Adipocyte (in vitro differentiated cells): ENCODE measurements at places on chromosomes 1 and 21.

- no peak for DNase-seq
These were observed 47.8 kb downstream of the UCHL5 start for GRCh38 chr1:193011406-193011805.

- peak; percentile 4 for DNase-seq
These were observed 32.8 kb upstream of the ERG start for GRCh38 chr21:38531039-38531541.

DNA sequence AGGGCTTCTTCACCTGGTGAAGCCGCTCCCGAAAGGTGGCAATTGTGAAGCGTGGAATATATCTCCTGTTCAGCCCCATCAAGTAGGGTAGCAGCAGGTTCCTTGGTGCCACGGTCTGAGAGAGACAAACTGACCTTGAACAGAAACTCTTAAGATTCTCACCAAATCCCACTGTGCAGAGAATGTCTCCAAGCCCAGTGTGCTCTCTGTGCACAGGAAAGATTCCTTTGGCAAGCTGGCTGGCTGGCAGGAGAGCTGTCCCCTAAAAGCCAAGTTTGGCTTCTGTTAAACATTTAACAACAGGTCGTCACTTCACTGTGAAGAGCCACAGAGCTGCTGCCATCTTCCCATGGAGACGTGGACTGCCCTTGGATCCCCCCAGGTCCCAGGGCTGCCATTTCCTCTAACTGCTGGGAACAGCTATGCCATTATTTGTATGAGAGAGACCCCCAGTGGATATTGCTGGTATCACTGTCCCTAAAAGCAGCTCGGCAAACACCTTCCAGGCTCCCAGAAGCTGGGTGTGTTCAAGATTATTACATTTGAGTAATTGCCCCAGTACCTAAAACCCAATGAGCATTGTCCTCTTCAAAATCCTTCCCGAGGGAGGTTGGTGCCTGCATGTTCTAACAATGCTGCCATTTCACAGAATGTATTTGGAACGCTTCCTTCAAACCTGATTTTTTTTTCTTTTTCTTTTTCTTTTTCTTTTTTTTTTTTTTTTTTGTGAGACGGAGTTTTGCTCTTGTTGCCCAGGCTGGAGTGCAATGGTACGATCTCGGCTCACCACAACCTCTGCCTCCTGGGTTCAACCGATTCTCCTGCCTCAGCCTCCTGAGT, 71.8 kb downstream of the CD58 start:
- peak; percentile 89 for DNase-seq

DNA sequence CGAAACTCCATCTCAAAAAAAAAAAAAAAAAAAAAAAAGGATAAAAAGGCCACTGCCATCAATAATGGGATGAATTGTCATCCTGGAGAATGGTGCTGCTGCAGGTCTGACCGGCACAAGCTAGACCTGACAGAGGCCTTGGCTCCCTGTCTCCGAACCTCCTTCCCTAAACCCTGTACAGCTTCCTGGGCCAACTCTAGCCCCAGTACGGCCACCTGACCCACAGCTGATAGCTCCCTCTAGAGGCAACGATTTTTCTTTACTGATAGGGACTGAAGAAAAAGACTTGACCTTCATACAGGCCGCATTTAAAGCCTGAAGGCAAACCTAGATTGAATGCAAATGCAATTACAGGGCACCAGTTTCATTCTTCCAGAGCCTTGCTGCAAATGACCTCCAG, 30.7 kb downstream of the NOL9 start:
- DNase-seq: peak; percentile 59

DNA sequence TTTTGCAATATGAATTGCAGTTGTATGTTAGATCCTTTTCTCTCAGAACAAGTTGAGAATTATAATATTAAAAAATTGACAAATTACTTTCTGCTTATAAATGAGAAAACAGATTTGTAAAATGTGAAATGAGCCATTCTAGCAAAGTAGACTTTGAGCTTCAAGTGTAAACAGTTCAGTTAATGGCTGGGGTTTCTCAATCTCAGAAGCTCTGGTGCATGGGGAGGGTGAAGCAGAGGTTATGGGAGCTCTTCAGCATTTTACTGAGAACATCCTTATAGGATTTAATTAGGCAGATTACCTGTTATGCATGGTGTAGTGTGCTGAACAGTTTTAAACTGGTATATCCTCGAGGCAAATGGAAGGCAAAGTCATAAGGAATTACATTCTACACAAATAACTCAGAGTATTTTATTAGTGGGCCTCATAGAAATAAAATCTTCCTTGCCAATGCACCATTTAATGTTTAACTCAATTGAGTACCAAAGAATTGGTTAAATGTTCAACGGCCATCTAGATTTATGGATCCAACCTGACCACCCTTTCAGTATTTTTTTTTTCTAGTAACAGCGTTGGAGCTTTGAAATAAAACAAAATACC, 1143.6 kb upstream of the ADGRL2 start:
- peak; percentile 9 for DNase-seq

GRCh38 chr1:207565546-207566468, 69.8 kb downstream of the CR1 start:
- peak; percentile 46 for DNase-seq

- no peak for DNase-seq
These were observed 365.2 kb downstream of the DSCAM start for GRCh38 chr21:40481764-40482163.

- DNase-seq: no peak
These were observed 8.2 kb downstream of the HECTD3 start for GRCh38 chr1:45002650-45003645.

DNA sequence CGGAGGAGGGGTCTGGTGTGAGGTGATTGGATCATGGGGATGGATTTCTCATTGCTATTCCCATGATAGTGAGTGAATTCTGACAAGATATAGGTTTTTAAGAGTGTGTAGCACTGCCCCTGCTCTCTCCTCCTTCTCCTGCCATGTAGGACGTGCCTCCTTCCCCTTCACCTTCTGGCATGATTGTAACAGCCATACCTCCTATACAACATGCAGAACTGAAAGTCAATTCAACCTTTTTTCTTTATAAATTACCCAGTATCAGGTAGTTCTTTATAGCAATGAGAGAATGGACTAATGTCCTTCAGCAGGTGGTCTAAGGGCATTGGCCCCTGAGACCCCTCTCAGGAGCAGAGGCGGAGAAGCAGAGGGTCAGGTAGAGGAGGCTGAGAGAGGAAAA, 168.7 kb upstream of the ETV3 start:
- no peak for DNase-seq

DNA sequence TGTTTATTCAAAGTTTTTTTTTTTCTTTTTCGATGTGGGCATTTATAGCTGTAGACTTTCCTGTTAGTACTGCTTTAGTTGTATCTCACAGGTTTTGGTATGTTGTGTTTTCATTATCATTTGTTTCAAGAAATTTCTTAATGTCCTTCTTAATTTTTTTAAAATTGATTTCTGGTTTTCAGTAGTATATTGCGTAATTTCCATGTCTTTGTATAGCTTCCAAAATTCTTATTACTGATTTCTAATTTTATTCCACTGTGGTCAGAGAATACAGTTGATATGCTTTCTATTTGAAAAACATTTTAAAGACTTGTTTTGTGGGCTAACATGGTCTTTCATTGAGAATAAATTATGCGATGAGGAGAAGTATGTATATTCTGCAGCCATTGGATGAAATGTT, 463.2 kb upstream of the B3GALT2 start:
- DNase-seq: no peak

DNA sequence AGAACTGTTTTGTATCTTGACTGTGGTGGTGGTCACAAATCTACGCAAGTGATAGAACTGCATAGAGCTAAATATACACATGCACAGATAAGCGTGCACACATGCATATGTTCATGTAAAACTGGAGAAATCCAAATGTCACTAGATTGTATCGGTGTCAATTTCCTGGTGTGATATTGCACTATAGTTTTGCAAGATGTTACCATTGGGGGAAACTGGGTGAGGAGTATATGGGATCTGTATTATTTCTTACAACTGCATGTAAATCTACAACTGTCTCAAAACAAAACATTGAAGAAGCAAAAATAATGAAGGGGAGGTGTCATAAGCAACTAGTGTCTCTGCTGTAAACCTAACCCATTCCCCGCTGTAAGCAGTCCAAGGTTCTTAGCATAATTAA, 30.2 kb downstream of the FAM163A start:
- no peak for DNase-seq

DNA sequence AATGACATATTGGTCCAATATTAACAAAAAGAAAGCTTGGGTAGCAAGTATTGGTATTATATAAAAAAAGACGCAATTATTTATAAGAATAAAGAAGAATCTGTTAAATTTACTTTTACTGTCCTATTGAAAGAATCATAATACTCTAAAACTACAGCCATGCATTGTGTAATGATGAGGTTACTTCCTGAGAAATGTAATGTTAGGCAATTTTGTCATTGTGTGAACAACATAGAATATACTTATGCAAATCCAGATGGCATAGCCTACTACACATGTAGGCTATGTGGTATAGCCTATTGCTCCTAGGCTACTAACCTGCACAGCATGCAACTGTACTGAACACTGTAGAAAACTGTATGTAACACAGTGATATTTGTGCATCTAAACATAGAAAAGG, 121.2 kb upstream of the PTGFR start:
- DNase-seq: peak; percentile 57

DNA sequence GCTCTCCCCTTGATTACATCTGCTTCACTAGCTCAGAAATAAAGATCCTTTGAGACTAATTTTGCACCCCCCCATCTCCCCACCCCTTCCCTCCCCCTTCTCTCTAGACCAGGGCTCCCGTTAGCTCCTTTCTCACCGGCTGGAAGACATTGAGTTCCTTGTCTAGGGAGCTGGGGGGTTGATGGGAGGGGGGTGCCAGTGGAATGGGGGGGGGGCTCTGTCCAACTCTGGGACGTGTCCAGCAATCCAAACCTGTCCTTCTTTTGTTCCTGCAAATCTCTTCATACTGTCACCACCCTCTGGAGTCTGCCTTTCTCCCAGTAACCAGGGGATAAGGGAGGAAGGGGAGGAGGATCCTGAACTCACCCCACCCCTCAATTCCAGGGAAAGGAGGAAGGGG, 61.9 kb downstream of the RHBG start:
- no peak for DNase-seq

DNA sequence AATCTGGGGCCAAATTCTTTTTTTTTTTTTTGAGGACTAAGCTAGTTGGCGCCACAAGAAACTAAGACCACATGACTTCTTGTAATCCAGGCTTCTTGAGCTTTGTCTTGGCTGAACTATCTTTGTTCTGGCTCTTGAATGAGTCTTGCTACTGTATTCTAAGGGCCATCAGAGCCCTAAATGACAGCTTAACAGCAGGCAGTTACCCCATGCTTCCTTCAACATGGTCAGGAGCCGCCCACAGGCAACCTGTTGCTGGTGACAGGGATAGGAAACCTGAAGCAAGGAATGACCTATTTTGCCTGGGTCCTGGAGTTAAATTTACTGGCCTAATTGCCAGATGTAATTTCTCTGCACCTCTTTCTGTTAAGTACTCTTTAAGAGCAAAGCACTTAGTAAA, 188.2 kb upstream of the PLXNA2 start:
- no peak for DNase-seq

DNA sequence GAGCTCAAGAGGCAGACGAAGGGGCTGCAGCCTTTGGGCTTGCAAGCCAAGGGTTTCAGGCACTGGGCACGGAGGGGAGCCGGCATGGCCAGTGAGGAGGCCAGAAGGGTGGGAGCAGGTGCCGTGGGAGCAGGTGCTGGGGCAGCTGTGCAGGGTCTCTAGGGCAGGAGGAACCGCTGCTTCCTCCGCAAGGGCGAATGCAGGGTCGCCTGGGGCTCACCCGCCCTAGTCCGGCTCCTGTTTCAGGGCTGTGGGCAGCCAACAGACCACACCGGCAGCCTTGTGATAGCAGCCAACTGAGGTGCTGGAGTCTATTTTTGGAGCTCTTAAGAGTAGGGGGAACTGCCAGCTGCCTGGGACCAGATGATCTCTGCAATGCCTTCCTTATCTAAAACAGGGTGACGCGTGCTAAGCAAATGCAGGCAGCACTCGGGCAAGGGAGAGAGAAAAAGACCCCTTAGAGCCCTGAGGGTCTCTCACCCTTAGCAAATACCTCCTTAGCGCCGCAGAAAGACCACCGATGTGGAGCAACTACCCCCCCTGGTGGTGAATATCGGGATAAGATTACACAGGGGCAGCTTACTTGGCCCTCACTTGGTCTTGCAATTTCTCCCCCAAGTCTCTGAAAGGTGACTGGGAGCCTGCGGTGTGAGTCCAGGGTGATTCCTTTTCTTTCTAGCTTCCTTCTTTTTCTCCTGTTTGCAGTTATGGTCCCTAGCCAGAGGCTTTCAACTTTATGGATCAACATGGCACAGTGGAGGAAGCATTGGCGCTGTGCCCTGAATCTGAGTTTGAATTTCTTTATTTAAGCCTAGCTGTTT, 20.7 kb upstream of the MAPKAPK2 start:
- DNase-seq: peak; percentile 85

DNA sequence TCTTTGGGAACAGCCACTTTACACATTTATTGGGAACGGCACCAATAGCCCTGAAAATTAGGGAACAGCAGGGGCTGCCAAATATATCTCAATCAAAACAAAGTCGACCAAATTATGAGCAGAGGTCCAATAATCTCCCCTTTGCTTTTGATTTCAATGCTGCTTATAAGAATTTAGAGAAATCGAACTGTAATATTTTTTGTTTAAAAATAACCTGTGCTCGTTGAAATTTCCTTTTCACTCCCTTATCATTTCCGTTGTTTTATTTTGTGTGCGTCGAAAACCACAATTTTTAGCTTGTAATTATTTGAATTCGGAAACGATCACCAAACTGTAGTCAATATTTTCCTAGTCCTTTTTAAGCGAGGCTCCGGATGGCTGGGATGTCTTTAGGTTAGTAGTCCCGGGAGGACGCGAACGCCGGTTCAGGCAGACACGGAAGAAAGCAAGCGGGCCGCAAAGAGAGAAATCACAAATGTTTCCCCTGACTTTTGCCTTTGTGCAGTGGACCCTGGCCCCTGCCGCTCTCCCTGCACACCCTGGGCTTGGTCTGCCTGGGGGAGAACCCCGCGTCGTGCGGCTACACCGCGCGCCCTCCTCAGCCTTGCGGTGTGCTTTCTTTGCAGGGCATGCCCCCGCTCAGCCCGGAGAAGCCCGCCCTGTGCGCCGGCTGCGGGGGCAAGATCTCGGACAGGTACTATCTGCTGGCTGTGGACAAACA, 2.3 kb downstream of the LHX9 start:
- no peak for DNase-seq

GRCh38 chr1:206036663-206037455, 13.2 kb upstream of the CTSE start:
- DNase-seq: no peak

- peak; percentile 38 for DNase-seq
These were observed 3.4 kb upstream of the HRNR start for GRCh38 chr1:152227310-152227928.

DNA sequence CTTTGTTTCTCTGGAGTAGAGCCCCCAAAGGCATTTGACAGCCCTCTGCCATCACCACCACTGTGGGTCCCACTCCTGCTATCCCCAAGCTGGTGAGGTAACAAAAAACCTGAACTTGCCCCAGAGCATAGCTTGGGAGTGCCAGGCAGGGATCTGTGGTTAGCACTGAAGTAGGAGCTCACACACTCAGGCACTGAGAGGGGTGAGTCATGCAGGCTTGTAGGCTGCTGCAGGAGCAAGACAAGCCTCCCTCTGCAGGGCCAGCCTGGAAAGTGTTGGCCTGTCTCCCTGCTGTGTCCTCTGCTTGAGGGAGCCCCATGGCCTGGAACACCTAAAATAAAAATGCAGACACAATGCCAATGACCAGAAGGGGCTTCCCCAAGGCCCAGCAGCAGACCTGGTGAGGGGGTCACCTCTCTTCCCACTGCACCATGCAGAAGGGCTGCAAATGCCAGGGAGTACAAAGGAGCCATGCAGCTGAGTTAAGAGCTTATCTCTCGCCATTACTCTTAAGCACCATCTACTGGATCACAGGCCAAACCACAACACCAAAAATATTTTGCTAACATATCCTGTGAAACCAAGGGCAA, 108.9 kb upstream of the POGK start:
- DNase-seq: no peak

- DNase-seq: no peak
These were observed 33.4 kb upstream of the IFFO2 start for GRCh38 chr1:18989896-18990295.
